AG08396 (cell line): ENCODE measurements at places on chromosomes 1 and 21.

GRCh38 chr1:21042929-21043605 is 133.6 kb downstream of the EIF4G3 start:
- DNase-seq = peak; percentile 23

DNA sequence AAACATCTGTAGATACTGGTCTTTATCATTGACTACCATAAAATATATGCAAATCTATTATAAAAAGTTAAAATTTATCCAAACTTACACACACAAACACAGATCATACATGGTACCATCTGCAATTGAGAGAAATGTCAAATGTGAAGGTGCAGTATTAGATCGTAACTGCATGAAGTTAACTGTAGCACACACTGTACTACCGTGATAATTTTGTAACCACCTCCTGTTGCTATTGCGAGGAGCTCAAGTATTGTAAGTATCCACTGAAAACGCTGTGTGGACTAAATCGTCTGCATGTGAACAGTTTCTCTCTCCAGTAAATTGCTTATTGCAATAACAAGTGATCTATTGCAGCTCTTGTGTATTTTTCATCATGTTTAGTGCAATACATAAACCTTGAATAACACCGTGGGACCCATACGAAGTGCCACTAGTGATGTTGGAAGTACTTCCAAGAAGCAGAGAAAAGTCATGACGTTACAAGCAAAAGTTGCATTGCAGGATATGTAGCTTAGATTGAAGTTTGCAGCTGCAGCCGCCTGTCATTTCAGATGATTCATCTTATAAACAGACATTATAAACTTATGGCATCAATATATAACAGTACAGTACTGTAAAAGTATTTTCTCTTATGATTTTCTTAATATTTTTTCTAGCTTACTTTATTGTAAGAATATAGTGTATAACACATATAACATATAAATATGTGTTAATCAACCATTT is 172.9 kb downstream of the SDCCAG8 start:
- DNase-seq = no peak

DNA sequence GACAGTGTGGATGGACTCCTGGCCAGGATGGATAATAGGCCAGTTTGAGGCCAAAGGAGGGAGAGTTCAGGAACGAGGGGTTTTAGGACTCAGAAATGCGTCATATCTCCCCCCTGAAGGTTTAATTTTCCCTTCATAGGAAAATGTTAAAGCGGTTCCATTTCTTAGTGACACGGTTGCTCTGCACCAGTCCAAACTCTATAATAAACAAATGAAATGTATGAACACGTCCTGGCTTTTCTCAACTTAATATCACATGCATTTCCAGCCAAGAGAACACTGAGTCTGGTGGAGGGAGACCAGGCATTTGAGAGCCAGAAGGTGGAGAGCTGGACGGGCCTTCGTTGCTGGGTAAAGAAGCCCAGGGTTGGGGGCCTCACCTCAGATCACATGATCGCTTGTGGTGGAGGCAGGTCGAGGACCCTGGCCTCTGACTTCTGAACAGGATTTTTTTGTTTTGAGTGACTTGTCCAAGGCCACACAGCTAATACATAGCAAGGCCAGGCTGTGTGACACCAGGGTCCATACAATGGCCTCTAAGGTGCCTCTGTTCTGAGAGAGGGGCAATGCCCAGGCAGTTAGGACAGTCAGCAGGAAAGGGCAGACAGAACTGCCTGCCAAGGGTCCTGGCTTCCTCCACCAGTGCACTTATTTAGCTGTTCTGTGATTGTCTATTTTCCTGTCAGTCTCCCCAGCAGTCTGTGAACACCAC is 11.4 kb downstream of the SLC1A7 start:
- no peak for DNase-seq

- no peak for DNase-seq
These were observed 1.4 kb downstream of the FOXD2 start for GRCh38 chr1:47439017-47439818.

DNA sequence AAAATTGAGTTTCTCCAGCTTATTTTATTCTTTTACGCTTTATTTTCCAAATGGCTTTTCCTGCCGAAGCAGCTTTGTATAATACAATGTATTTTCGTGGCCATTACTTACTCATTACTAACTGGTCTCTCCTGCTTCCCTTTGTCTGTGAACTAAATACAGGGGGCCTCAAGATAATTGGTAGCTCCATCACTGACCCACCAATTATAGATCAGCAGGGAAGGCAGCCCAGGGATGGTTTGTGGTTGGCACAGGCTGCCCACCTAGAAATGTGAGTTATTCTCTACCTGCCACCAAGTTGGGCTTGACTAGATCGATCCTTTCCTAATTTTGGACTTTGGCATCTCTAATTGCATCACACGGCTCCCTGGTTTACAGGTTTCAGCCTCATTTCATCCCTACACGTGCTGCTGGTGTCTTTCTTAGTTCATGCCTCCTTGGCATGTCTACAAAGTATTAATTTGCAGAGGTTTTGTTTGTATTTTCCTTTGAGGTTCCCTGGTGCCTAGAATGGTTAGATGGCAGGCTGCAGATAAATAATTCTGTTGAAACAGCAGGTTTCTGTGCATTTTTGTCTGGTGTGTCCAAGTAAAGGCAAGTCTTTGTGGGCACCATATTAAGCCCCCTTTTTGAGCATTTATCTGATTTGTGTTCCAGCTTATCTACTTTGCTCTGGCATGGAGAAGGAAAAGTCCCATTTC is 35.2 kb downstream of the PEX14 start:
- no peak for DNase-seq

GRCh38 chr1:228059634-228060457 is 22.7 kb upstream of the ARF1 start:
- DNase-seq = peak; percentile 72
